ENCODE measurements at places on chromosomes 16 and 17.
A peak's percentile ranks its signal among the peaks of the same experiment; 100 is the strongest.

DNA sequence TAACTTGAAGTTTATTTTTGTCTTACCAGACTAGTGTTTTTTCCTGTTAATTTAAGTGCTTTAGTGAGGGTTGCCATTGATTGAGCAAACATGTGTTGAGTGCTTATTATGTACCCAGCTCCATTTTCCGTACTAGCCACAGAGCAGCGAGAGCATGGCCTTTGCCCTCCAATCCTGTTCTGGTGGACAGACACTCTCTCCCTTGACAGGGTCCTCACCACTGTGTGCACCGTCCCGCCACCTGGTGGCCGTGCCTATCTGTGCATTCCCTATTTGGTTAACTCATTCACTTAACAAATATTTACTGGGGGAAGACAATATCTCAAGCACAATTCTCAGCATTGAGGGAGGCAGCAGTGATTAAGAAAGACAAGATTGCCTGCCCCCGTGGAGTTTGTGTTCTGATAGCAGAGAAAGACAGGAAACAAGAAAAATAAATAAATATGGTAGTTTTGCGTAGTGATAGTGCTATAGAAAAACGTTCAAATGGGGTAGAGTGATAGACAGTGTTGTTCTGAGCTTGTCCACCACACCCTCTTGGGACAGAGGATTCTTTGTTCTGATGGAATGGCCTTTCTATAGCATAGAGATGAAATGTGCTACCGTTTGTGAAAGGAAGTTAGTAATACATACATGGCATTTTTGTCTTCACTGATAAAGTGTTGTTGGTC, 13.0 kb downstream of the CDH13 start:
- DNase-seq: peak; percentile 56

DNA sequence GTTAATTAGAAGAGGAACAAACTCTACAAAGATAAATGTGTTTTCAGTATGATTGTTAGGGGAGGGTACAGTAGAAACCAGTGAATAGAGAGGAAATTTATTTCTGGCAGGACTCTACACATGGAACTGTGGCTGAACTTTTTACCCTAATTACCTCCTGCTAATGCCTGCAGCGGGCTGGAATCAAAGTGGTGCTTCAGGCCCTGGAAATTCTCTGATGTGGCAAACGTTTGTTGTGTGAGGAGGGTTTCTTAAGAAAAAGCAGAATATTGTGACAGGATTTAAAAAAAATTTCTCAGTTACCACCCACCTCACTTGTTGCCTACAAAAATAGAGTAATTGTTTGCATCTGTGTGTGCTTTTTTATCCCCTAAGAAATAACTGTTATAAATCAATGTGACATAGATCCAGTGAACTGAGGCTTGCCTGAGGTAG, 154.5 kb downstream of the BCAS3 start:
- peak; percentile 22 for DNase-seq

DNA sequence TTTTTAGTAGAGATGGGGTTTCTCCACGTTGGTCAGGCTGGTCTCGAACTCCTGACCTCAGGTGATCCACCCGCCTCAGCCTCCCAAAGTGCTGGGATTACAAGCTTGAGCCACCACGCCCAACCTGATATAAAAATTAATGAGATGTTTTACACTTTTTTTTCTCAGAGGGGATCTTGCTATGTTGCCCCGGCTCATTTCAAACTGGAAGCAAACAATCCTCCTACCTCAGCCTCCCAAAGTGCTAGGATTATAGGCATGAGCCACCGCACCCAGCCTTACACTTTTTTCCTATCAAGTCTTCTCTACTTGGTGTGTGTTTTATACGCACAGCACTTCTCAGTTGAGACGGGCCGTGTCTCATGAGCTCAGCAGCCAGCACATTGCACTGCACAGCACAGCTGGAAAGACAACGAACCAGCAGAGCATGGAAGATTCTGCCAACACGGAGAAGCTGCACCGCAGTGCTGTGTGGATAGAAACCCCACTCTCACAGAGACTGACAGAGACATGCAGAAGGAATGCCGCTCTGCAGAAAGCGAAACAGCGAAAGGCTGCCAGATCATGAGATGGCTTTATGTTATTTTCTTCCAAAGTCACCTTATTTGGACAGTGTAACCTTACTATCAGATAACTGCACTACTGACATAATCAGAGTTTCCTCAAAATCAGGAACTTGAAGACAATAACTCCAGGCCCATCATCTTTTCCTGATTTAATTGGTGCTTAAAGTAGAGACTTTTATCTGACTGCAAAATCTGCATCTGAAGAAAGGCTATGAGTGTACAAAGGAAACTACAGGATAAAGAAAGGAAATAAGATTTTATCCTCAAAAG, 6.5 kb upstream of the QRICH2 start:
- no peak for DNase-seq

DNA sequence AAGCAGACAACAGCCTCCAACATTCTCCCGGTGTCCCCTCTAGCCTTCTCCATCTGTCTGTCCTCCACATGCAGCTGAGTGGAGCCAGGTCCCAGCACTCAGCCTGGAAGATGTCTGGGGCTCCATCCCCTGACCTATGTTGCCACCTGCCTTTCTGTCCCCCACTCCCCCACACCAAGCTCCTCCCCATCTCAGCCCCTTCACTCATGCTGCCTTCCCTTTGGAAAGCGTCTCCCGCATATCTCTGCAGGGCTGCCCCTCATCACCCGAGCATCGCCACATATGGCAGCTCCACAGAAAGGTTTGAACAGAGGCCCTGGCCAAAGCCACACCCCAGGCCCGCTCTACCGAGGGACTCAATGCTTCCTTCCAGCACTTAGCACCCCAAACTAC, 24.2 kb downstream of the NSMCE1 start:
- DNase-seq: no peak

GRCh38 chr16:89369266-89369895, 121.0 kb downstream of the ANKRD11 start:
- DNase-seq: no peak

- DNase-seq: no peak
These were observed 19.2 kb upstream of the PITPNM3 start for GRCh38 chr17:6575596-6575988.

DNA sequence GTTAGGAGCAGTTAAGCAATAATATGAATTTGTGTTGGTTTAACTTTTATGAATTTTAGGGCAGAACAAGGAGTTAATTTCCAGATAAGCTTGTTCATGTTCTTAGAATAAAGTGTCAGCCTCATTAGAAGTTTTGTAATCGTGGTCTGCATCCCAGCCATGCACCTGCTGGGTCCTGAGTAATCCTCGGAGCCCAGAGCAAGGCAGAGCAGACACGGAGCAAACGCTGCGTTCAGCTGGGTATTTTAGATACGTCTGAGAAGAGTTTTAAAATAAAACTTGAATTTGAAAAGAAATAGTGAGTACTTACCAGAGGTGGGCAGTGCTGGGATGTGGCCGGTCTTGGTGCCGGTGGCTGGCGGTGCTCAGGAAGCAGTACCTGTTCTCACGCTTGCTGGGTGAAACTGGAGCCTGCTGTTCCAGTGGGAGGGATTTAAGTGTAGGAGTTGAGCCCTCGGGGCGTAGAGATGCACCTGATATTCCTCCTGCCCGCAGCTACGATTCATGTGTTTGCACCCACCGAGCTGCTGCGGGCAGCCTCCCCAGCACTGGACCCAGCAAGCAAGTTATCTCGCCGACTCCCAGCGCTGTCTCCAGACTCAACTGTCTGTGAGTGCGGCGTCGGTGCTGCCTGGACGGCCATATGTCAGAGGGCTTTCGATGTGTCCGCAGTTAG, at the start of gene ZNF750:
TSS of gene ZNF750 (minus strand) at position 406 of the 676 bp plus-strand sequence. CDS start 7,568 bp downstream, outside the sequence.
- no peak for DNase-seq

DNA sequence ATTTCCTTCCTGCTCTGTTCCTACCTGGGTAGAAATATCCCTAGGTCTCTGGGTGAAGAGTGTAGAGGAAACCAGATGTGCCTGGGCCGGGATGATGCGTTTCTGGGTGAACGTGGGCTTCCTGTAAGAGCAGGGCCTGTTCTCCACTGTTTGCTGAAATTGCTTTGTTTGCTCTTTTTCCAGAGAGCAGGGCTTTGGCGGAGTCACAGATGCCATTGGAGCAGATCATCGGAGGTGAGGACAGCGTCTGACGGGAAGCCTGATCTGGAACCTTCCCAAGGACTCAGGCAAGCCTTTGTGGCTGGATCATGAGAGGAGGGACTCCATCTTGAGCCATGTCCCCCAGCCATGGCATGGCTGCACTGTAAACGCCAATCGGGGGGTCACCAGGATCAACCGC, 15.4 kb downstream of the DHODH start:
- DNase-seq: no peak

DNA sequence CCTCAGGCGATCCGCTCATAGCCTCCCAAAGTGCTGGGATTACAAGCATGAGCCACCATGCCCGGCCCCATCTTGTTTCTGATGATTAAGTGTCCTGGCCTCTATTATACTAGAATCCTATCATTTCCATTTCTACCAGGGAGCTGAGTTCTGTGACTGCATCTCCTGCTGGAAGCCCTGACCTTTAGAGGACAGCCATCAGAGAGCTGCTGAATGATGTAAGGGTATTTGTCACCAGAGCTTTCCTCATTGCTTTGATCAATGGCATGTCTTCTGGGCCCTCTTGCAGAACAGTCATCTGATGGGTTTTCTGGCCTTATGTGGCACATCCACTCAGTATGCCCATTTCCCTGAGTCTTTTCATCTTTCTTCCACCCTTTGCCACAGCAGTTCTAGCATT, 39.9 kb downstream of the PSMD12 start:
- DNase-seq: no peak

GRCh38 chr17:48733632-48734328, 5.2 kb upstream of the HOXB13 start:
- no peak for DNase-seq

DNA sequence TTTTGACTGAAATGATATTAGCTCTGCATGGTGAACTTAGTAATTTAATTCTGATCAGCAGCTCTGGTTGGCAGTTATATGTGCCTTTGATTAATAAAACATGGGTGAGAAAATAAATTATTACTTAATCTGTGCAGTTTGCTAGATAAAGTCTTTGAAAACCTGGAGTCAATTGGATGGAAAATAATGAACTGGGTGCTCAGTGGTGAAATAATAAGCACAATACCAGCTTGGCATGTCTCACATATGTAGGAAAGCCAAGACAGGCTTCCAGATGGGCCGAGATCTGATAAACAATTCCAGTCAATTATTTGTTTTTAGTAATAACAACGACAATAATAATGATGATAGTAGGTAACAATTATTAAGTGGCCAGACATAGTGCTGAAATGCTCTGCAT, 326.7 kb downstream of the CDH13 start:
- no peak for DNase-seq

GRCh38 chr16:89069920-89070319, 23.7 kb upstream of the ACSF3 start:
- no peak for DNase-seq

DNA sequence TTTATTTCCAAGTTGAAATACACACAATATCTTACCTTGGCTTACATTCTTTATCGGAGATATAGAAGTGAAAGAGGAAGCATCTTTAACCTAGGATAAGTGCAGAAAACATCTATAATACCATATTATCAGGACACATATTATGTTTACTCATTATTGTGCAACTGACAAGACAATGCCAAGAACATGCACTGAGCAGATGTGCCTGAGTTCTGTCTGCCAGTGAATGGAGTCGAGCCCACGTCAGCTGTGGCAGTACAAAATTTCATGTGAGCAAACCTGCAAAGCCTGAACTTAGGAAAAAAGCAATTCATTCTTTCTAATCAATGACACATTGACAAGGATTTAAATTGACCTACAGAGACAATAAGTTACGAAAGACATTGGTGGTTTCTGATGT, 154.4 kb downstream of the AXIN2 start:
- DNase-seq: peak; percentile 12

- no peak for DNase-seq
These were observed 1.4 kb upstream of the PAGR1 start for GRCh38 chr16:29814592-29814991.

DNA sequence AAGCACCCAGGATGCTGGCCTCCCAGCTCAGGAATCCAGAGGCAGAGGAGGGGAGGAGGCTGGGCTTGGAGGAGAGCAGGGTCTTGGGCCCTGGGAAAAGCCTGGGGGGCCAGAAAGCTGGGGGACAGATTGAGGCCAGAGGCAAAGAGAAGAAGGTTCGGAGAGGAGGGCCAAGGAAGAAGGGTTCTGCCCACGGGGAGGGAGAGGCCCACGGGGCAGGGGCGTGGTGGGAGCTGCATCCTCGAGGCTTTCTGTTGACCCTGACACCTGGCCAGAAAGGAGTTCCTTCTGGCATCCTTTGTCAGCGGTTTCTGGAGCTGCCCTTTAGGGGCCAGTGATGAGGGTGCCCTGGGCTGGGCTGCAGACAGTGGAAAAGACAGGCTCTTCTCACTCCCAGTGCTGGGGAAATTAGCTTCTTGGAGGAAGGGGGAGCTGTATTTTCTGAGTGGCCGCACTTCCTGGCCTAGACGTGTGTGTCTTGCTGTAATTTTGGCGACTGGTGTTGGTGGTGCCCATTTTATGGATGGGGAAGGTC, 308.7 kb downstream of the SEC14L1 start:
- no peak for DNase-seq

- no peak for DNase-seq
These were observed at the start of gene HOXB9 for GRCh38 chr17:48626245-48627117. Gene HOXB9 (minus strand): TSS chr17:48626358. CDS start chr17:48626269, 89 bp downstream.

- no peak for DNase-seq
These were observed 10.1 kb downstream of the MPO start for GRCh38 chr17:58270476-58271215.

DNA sequence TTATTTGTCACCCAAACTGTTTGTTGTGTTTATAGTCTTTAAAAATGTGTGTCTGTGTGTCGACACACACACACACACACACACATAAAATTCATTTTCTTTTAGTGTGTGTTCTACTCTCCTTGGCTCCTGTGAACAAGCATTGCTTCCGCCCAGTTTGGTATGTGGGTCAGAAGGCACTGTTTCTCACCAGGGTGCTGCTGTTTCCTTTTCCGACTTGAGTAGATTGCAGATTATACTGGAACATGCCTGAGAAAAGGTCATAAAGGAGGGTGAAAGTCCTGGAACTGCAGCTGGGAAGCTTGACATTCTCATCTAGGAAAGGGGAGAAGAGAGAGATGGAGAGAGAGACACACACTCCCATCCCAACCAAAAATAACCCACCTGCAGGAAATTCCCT, 330.3 kb downstream of the BCAS3 start:
- DNase-seq: no peak

- DNase-seq: peak; percentile 19
These were observed 2.0 kb downstream of the HAS3 start for GRCh38 chr16:69107316-69107962.

DNA sequence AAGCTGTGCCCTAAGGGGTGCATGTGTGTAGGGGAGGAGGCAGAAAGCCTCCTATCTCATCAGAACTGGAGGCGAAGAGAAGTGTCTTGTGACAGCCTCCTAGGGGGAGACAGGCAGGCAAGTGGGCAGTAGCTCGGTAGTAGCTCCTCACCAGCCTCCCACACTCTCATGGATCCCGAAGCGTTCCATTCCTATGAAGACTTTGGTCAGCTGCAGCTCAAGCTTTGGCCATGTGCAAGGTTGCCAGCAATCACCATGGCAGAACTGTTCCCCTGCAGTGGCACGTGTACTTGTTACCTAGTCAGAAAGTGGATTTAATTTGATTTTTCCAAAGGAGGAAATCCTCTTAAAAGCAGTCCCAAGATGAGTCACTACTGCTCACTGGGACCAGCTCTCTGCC, 6.7 kb downstream of the MRPL58 start:
- DNase-seq: no peak

GRCh38 chr17:31095236-31096105, 694 bp downstream of the NF1 start:
- DNase-seq: peak; percentile 39

GRCh38 chr17:43528988-43529814, 16.9 kb downstream of the ETV4 start:
- no peak for DNase-seq

- DNase-seq: no peak
These were observed 941.5 kb upstream of the EEF2KMT start for GRCh38 chr16:6038941-6039645.

Data from fibroblast of the aortic adventitia (primary cell).